Caudate nucleus (tissue), 63 donors: ENCODE measurements at places on chromosomes 4 and X.

DNA sequence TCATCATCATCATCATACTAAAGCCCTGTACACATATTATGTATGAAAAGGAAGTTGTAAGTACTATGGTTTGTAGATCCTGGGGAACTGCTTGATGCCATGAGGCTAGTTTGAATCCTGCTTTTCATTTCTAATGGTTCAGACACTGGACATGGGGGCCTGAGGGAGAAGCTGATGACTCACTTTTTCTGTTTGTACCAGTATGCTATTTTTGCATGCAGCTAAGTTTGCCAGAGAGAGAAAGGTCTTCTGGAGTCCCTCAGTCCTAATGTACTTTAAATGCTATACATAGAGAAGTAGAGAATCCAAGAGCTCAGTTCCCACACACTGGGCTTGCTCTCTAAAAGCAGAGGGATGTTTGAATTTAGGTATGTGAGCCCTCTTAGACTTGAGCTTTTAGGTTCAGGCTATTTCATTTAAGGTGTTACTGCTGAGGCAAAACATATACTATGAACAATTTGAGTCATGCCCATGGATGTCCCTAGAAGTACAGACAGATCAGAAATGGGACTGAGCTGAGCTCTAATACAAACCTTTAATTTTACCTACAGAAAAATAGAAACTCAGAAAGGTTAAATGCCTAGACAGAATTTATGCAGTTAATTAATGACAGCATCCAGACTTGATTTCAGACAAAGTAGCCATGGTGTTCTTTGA is 17.6 kb upstream of the HS3ST1 start:
- DNase-seq, result no peak

- peak; percentile 60 for DNase-seq
These were observed 2.2 kb downstream of the MAMLD1 start for GRCh38 chrX:150365051-150365989.

- no peak for DNase-seq
These were observed 122.3 kb downstream of the TEX13A start for GRCh38 chrX:105098201-105098600.

DNA sequence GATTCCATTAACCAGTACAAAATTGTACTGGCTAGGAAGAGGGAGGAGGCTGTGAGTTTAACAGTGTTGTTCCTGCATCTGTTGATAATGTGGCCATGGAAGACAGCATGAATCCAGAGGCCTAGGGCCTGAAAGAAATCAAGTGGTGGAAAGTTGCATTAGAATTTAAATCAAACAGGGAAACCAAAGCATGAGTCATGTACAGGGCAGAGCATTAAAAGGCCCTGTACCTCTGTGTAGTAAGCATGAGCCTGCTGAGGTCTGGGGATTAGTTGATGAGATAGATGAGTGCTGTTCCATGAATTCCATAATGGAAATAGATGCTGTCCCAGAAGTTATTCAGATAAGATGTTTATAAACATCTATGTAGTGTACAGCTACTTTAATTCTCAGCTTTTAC is 58.3 kb downstream of the MID1IP1 start:
- DNase-seq, result no peak

GRCh38 chr4:105306158-105306781 is 159.6 kb downstream of the TET2 start:
- DNase-seq, result no peak

DNA sequence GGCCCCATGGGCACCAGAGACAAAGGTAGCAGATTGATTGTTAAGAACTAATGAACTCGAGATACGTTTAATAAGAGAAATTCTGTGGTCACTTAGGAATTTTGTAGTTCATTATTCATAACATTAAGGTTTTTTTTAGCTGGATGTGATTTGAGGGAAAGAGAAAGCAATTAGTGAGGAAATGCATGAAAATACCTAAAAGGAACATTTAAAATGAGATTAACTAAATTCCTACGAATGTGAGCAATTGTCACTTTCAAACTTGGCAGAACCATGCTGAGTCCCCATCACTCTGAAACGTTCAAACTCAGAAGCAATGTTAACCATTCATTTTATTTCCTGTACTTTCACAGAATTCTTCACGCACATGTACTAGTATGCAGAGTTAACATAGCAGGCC is 5.9 kb downstream of the PRMT9 start:
- no peak for DNase-seq
